ENCODE measurements at places on chromosomes 1 and 21.
A peak's percentile ranks its signal among the peaks of the same experiment; 100 is the strongest.

DNA sequence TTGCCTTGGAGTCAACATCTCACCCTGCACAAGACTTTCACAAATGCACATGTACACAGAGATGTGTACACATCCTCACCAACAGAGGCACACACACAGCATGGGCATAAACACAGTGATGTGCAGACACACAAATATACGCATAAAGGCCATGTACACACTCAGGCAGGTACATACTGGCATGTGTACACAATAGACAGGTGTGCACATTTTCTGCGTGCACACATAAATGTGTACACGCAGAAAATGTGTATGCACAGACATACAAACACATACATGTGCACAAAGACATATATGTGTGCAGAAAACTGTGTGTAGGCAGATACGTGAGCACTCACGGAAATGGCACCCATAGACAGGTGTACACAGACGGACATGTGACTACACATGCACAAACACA is 85.3 kb upstream of the ZBTB40 start:
- no peaks in the 10 kb centered on the region for H3K27me3 ChIP-seq
- no peak for DNase-seq
- H3K36me3 ChIP-seq = no peaks in the 10 kb centered on the region
- peak overlapping the region; percentile 5 for H3K4me3 ChIP-seq
- H3K4me1 ChIP-seq = no peaks in the 10 kb centered on the region

DNA sequence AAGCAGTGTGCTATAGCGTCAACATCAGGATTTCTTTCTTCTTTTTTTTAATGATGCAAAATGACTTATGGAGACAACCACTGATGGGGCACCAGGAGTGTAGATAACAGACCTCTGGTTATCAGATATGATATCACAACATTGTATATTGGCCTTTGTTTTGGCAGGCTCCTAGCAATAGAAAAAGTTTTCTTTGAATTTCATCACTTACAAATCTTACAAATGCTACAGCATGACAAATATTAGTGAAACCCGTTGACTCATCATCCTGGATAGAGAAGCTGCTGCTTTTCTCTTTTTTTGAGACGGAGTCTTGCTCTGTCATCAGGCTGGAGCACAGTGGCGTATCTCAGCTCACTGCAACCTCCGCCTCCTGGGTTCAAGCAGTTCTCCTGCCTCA is 92.9 kb downstream of the LTN1 start:
- H3K27ac ChIP-seq = no peak overlapping the region
- no peaks in the 10 kb centered on the region for H3K36me3 ChIP-seq
- no peaks in the 10 kb centered on the region for H3K4me1 ChIP-seq
- DNase-seq = no peak
- no peak overlapping the region for H3K4me3 ChIP-seq

- no peak for DNase-seq
- peaks cover 3% of the 10 kb centered on the region for H3K4me1 ChIP-seq
- no peaks in the 10 kb centered on the region for H3K27me3 ChIP-seq
- H3K36me3 ChIP-seq = no peaks in the 10 kb centered on the region
Observed at GRCh38 chr1:8903908-8904650, 25.6 kb upstream of the ENO1 start.

- H3K4me3 ChIP-seq = peak overlapping the region; percentile 17
- H3K27me3 ChIP-seq = peaks cover 62% of the 10 kb centered on the region
- DNase-seq = no peak
Observed at GRCh38 chr1:228010921-228011320, 4.1 kb downstream of the WNT3A start.

GRCh38 chr1:163927493-163927892 is 605.7 kb downstream of the NUF2 start:
- H3K4me1 ChIP-seq = peaks cover 11% of the 10 kb centered on the region
- H3K36me3 ChIP-seq = no peaks in the 10 kb centered on the region
- H3K4me3 ChIP-seq = no peak overlapping the region

DNA sequence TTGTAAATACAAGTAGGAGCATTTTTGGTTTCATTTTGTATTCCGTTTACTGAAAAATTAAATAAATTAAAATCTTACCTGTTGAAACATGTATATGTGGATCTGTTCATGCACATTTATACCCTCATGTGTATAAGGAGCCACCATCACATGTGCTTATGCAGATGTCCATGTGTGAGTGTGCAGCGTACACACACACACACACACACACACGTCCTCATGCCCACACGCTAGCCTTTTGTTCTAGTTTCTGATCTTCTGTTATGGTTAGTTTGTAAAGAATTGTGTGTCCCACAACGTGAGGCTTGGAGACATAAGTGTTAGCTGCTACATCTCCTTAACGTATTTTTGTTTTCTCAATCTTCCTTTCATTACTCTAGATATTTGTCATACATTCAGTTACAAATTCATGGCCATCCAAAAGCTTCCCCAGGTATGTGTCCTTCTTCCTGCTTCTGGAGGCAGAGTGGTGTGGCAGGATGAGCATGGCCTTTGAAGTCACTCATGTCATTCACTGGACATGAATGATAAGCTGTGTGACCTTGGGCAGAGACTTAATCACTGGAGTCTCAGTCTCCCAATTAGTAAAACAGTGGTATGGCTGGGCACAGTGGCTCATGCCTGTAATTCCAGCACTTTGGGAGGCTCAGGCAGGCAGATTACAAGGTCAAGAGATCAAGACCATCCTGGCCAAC is 54.6 kb downstream of the TENT5C start:
- no peaks in the 10 kb centered on the region for H3K27me3 ChIP-seq
- H3K27ac ChIP-seq = no peak overlapping the region
- H3K4me3 ChIP-seq = no peak overlapping the region
- no peaks in the 10 kb centered on the region for H3K36me3 ChIP-seq
- no peak for DNase-seq

- no peaks in the 10 kb centered on the region for H3K36me3 ChIP-seq
- H3K4me1 ChIP-seq = peaks cover 8% of the 10 kb centered on the region
- no peaks in the 10 kb centered on the region for H3K27me3 ChIP-seq
- no peak for DNase-seq
Observed at GRCh38 chr1:184465489-184466146, 78.8 kb downstream of the C1orf21 start.

DNA sequence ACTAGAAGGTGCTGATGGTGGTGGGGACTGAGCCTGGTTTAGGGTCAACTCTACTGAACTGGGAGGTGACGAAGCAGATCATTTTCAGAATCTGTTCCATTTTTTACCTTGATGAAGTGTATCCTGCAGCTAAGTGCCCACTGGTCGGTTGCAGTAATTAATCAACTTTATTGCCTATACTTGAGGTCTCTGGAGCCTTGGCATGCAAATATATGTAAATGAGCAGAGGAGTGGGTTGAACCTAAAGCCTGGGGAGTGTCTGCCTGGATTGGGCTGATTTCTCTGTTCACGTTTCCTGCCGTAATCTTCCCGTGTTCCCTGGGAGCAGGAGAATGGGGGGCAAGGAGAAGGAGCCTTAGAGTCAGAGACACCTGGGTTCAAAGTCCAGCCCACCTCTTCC is 286.8 kb downstream of the PTPRU start:
- H3K27me3 ChIP-seq = no peaks in the 10 kb centered on the region
- H3K27ac ChIP-seq = no peak overlapping the region
- H3K4me1 ChIP-seq = peaks cover 28% of the 10 kb centered on the region
- no peaks in the 10 kb centered on the region for H3K36me3 ChIP-seq

GRCh38 chr21:41368735-41369104 is 6.9 kb downstream of the MX2 start:
- DNase-seq = no peak
- peaks cover 17% of the 10 kb centered on the region for H3K27me3 ChIP-seq
- H3K36me3 ChIP-seq = no peaks in the 10 kb centered on the region
- no peak overlapping the region for H3K4me3 ChIP-seq
- H3K4me1 ChIP-seq = peaks cover 3% of the 10 kb centered on the region
- no peak overlapping the region for H3K27ac ChIP-seq

DNA sequence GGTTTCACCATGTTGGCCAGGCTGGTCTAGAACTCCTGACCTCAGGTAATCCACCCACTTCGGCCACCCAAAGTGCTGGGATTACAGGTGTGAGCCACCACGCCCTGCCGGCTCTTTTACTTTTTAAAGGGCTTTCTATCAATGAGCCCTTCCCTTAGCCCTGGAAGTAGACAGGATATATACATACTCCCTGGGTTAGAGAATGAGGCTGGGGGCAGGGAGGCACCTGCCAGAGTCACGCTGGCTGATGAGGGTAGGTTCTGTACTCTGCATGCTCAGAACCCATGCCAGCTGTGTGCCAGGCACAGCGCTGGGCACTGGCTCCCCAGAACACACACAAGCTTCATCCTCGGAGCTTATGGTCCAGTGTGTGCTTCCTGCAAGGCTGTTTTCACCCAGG is 113.6 kb upstream of the IPO9 start:
- no peaks in the 10 kb centered on the region for H3K27me3 ChIP-seq
- peaks cover 10% of the 10 kb centered on the region for H3K4me1 ChIP-seq
- no peaks in the 10 kb centered on the region for H3K36me3 ChIP-seq

DNA sequence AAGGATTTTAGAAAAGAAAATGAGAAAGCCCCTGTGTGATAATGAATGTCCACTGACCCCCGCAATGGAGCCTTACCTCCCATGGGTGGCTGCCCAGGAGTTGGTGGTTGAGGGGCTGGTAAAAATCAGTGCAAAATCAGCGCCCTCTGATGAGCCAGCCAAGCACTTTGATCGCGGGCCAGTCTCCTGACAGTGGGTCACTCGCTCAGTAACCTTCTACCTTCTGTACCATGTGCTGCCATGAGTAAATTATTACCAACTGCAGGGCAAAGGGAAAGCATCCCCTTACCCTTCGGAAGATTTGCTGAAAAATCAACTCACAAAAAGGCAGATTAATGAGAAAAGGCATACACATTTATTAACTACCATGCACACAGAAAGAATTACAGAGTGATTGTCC is 58.8 kb downstream of the KCNK1 start:
- H3K27ac ChIP-seq = no peak overlapping the region
- H3K4me1 ChIP-seq = no peaks in the 10 kb centered on the region
- no peak overlapping the region for H3K4me3 ChIP-seq
- H3K27me3 ChIP-seq = no peaks in the 10 kb centered on the region
- DNase-seq = no peak

DNA sequence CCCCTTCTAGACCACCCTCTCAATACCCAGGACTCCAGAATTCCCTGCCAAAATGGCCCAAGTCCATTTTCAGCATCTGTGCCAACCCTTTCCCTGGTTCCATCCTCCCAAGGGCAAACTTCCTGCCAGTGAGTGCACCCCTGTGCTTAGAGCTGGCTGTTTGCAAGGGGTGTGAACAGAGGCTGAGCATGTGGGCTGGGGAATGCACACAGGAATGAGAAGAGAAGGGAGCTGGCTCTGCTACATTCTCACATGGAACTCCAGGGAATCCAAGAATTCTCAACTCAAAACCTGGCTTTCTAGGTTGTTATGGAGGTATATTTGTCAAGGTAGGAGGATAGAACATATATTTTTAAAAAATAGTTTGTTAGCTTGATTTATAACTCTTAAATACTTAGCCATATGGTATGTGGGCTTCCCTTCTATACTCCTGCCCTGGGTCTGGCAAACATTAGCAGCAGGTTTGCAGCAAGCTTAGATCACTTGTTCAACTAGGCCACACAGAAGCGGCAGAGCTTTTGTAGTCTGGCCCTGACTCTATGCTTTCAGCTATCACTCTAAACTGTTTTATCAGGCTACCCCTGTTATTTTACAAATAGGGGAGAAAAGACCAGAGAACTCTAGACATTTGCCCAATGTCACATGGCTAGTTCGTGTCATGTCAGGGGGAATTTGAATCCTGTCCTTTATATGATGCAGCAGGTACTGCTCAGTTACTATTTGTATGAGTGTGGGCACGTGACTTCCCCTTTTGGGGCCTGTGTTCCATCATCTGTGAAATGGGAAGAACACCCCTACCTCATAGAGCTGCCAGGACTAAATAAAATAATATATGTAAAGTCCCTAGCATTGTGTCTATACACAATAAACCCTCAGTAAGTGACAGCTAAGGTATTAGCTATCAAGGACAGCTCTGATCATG is 8.1 kb upstream of the STMN1 start:
- no peak overlapping the region for H3K4me3 ChIP-seq
- no peak for DNase-seq

GRCh38 chr1:74579425-74579824 is 67.0 kb upstream of the LRRC53 start:
- H3K36me3 ChIP-seq = no peaks in the 10 kb centered on the region
- DNase-seq = no peak
- H3K4me1 ChIP-seq = no peaks in the 10 kb centered on the region
- no peak overlapping the region for H3K27ac ChIP-seq

- DNase-seq = no peak
- no peak overlapping the region for H3K4me3 ChIP-seq
- no peaks in the 10 kb centered on the region for H3K27me3 ChIP-seq
- peaks cover 6% of the 10 kb centered on the region for H3K36me3 ChIP-seq
- H3K27ac ChIP-seq = no peak overlapping the region
Observed at GRCh38 chr1:19477284-19478249, 7.8 kb downstream of the CAPZB start.

GRCh38 chr1:196366817-196367495 is 241.3 kb downstream of the KCNT2 start:
- H3K27me3 ChIP-seq = no peaks in the 10 kb centered on the region
- no peak overlapping the region for H3K4me3 ChIP-seq
- no peak for DNase-seq
- H3K27ac ChIP-seq = no peak overlapping the region

DNA sequence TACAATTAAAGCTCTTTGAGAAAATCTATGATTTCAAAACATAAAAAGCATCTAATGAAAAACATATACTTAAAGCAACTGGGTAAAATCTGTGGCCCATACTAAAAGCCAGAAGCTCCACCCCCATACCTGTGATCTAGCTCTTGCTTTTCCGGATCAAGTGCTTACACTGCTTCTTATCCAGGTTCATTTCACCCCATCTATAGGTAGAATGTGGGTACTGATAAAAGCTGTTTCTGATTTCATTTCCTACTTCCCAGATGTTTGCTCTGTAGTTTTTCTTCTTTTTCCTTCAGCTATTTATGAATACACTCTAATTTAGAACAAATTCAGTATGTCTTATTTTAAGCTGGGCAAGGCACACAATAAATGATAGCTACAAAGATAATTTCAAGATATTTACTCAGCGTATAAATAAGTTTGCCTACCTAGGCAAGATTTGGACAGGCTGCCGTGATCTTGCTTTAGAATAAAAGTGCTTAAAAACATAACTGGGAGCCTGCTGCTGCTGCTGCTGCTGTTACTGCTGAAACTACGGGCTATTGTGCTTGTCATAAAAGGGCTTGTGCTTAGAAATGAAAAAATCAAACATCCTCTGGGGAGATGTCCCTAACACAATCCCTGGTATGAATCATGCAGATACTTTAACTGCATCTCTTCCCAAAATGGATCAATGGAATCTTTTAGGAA is 2.1 kb downstream of the SIPA1L2 start:
- H3K27ac ChIP-seq = no peak overlapping the region
- H3K4me3 ChIP-seq = no peak overlapping the region
- H3K27me3 ChIP-seq = no peaks in the 10 kb centered on the region
- peaks cover 22% of the 10 kb centered on the region for H3K4me1 ChIP-seq
- DNase-seq = no peak
- no peaks in the 10 kb centered on the region for H3K36me3 ChIP-seq

DNA sequence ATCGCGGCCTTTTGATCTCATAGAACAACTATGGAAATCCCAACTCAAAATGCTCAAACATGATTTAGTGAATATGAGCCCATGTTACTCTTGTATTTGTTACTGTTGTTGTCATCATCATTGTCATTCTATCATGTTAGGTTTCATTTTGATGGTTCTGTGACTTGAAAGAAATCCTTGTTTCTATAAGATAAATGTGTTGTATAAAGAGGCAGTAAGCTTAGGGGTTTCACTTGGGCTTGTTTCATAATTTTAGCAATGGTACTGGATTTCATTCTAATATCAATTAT is 15.3 kb upstream of the GBP5 start:
- H3K4me3 ChIP-seq = no peak overlapping the region
- no peak for DNase-seq
- H3K27ac ChIP-seq = no peak overlapping the region
- no peaks in the 10 kb centered on the region for H3K27me3 ChIP-seq
- no peaks in the 10 kb centered on the region for H3K4me1 ChIP-seq

Measured in neuronal stem cell (in vitro differentiated cells).